ENCODE measurements at places on chromosomes 3 and 15.
A peak's percentile ranks its signal among the peaks of the same experiment; 100 is the strongest.

DNA sequence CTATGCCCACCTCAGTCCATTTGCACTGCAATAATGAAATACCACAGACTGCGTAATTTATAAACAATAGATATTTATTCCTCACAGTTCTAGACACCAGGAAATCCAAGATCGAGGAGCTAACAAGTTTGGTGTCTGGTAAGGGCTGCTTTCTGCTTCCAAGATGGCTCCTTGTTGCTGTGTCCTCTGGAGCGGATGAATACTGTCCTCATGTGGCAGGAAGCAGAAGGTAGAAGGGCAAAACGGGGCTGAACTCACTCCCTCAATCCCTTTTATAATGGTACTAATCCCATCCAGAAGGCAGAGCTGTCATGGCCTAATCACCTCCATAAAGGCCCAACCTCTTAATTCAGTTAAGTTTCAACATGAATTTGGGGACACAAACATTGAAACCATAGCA lies 75.3 kb downstream of the P2RY1 start:
- DNase-seq = no peak

GRCh38 chr3:183454064-183454463 lies 25.6 kb upstream of the MCF2L2 start:
- no peak for DNase-seq

GRCh38 chr3:123272547-123272946 lies 70.8 kb downstream of the SEC22A start:
- no peak for DNase-seq

DNA sequence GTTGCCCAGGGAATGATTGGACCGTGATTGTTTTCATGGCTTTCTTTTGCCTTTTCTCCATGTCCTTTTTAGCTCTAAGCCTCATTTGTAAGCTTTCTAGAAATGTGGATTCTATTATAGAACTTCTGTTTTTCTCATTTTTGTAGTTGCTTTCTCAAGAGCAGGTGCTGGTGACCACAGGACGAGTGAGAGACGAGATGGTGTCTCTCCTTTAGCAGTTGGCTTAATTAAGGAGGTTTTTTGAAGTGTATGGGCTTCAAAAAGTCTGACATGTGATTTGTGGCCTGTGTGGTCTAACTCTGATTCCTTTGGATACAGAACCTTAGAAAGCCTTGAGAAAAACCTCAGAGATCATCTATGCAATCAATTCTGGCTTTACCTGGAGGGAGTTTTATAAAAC lies 292.8 kb downstream of the LPP start:
- DNase-seq = no peak

- DNase-seq = no peak
Measured at GRCh38 chr3:152050903-152051302, 177.5 kb downstream of the SUCNR1 start.

- no peak for DNase-seq
Measured at GRCh38 chr3:122217901-122218300, 34.4 kb downstream of the CASR start.

GRCh38 chr3:177624528-177625495 lies 427.5 kb upstream of the TBL1XR1 start:
- no peak for DNase-seq

DNA sequence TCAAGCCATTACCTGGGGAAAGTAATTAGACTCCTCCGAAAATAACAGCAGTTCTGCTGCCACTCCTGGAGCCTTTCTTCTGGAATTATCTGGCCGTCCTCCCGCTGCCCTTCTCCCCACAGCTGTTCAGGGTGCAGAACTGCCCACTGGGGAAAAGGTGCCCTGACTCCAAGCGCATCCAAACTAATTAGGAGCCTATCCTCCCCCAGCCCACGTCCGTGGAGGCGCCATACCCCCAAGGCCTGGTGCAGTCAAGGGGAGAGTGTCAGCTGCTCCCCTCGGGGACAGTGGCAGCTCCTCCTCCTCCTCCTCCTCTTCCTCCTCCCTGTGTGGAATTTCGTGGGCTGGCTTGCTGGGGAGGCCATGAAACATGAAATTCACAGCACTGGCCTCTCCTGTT lies 177.2 kb downstream of the XXYLT1 start:
- DNase-seq = no peak

DNA sequence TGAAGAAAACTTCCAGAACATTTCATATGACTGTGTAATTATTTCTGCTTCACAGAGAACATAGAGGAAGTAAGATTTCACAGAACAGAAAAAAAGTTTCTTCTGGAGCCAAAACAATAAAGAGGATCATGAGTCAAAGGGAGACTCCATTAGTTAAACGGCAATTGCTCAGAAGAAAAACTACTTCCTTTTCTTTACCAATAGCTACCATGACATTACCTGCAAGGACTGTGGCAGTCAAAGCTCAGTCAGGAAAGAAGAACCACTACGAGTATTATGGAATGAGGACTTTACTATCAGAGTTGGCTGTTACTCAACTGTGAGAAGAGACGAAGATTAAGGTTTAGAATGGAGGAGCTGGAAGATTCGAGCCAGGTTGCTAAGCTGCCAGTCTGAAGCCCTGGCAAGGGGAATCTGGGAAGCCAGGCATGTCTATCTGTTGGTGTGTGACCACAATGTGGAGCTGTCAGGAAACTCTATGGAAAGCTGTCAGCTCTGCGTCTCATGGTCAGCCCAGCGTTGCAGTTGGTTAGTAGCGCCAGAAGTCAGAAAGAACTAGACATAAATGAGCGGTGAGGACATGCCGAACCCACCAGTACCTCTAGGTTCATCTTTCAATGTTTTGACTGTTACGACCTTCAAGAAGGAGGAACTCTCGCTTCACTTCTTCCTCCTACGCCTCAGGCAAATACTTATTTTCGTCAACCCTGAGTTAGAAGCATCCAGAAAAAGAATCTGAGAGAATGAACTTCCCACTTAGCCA lies 604.3 kb downstream of the FGF12 start:
- no peak for DNase-seq

DNA sequence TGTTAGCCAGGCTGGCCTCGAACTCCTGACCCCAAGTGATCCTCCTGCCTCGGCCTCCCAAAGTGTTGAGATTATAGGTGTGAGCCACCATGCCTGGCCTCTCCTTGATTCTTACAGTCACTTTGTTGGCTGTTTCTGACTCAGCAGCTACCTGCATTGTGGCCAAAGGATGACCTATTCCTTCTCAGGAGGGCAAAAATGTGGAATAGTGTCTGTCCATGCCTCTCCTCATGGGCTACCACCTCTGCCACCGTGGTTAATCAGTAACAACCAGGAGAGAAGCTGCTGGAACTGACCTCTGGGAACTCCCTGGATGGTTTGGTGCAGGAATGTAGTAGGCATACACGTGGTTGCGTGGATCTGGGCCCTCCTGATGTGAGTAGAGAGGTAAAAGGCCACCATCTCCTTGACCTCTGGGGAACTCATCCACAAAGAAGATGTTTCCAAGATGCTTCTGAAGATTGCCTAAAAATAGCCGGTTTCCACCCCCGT lies 63.3 kb downstream of the FLNB start:
- DNase-seq = no peak

- no peak for DNase-seq
Measured at GRCh38 chr3:58051196-58051595, 43.0 kb downstream of the FLNB start.

GRCh38 chr15:79765081-79765480 lies 131.7 kb downstream of the MTHFS start:
- no peak for DNase-seq

- no peak for DNase-seq
Measured at GRCh38 chr3:95627697-95628096, 1186.7 kb upstream of the EPHA6 start.

DNA sequence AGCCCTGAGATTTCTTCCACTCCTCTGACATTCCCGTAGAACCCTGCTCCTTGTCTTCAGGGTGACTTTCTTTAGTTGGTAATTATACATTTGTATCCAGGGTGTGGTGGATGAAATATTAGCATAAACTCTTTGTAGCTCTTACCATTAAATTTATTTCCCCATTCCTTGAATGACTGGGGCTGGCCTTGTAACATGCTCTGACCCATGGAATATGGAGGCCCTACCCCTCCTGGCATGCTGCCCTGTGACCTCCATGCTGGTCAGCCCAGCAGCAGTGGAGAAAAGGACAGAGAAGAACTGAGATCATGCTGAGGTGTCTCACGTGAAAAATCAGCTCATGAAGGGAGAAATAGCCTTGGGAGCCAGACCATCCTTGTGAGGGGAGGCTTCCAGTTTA lies 96.1 kb upstream of the PROK2 start:
- no peak for DNase-seq

DNA sequence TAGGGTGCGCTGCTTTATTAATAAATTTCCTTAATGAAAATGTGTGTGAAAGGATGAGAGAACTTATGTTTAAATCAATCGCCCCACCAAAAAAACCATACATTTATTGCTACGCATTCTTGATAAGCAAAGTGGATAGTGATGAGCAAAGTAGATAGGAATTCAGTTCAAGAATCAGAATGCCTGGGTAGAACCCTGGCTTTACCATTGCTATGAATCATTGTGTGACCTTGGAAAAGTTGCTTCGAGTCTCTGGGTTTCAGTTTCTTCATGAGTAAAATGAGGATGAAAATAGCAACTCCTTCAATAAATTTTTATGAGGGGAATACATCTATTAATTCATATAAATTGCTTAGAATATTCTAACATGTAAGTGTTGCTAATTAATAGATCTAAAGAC lies 2.6 kb upstream of the ALCAM start:
- DNase-seq = no peak

- DNase-seq = no peak
Measured at GRCh38 chr3:116899253-116899652, 189.7 kb downstream of the TUSC7 start.

GRCh38 chr3:10929978-10930665 lies 62.4 kb upstream of the SLC6A1 start:
- DNase-seq = no peak

GRCh38 chr3:15443826-15444524 lies 16.6 kb downstream of the EAF1 start:
- DNase-seq = peak; percentile 28

- DNase-seq = no peak
Measured at GRCh38 chr3:20324664-20325478, 138.9 kb upstream of the SGO1 start.

GRCh38 chr3:175989161-175989560 lies 1130.0 kb downstream of the NAALADL2 start:
- no peak for DNase-seq

- DNase-seq = no peak
Measured at GRCh38 chr15:99006904-99007495, 592 bp downstream of the PGPEP1L start.

GRCh38 chr3:148943506-148944205 lies 47.7 kb upstream of the GYG1 start:
- peak; percentile 80 for DNase-seq

DNA sequence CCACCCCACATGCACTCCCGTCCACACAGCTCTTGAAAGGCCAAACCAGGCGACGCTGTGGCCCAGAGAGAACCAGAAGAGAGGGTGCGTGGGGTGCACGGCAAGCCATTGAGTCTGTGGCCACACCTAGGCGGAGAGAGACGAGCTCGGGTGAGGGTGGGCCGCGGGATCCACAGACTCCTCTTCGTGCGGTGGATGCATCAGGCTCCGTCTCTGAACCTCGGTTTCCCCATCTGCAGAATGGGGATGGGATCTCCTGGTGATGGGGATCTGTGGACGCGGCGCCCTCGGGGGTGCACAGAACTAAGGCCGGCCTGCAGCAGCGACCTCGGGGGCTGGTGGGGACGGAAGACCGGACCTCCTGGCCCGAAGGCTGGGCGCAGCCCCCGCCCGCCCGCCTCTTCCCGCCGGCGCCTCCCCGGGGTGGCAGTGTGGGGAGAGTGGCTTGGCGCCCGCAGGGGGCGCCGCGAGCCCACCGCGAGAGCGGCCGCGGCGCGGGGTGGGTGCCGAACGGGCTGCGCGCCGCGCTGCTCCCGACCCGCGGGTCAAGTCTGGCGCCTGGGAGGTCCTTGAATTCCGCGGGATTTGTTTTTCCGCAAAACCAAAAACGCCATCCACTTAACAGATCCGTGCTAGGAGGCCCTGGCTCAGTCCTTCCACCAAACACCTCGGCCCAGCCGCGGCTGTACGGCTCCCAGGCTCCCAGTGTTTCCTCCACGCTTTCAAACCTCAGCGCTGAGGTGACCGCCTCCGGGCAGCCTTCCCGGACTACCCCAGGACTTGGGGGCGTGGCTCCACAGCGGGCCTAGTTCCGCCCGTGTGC lies 13.2 kb upstream of the ADPGK start:
- DNase-seq = no peak

DNA sequence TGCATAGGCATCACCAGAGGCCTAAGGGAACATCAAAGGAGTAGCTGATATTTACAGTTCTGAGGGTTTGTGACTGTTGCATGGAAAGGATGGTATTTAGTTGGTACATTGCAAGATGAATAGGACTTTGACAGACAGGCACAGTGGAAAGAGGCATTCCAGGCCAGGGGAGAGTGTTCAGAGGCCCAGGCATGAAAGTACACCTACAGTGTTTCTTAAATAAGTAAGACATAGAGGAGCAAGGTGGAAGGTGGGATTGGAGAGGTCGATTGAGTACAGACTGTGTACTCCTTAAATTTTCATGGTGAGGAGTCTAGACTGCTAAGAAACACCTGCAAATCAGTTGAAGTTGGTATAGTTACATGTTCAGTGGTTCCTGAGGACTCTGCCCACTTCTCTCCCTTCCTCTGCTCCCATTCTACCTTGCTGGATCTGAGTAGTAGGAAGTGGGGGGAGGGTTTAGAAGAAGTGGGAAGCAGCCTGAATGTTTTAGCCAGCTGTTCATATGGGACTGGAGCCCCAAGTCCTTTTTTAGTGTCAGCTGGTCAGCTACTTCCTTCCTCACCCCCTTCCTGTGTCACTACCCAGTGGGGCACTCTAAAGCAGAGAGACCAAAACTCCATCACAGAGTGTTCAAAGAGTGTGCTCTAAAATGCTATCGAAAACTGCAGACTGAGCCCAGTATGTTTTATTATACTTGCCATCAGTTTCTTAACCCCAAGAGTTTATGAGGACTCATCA lies 14.0 kb downstream of the KLHL18 start:
- no peak for DNase-seq

GRCh38 chr3:16305111-16305541 lies 40.1 kb downstream of the OXNAD1 start:
- DNase-seq = no peak

- no peak for DNase-seq
Measured at GRCh38 chr3:43863966-43864933, 173.5 kb downstream of the ABHD5 start.

DNA sequence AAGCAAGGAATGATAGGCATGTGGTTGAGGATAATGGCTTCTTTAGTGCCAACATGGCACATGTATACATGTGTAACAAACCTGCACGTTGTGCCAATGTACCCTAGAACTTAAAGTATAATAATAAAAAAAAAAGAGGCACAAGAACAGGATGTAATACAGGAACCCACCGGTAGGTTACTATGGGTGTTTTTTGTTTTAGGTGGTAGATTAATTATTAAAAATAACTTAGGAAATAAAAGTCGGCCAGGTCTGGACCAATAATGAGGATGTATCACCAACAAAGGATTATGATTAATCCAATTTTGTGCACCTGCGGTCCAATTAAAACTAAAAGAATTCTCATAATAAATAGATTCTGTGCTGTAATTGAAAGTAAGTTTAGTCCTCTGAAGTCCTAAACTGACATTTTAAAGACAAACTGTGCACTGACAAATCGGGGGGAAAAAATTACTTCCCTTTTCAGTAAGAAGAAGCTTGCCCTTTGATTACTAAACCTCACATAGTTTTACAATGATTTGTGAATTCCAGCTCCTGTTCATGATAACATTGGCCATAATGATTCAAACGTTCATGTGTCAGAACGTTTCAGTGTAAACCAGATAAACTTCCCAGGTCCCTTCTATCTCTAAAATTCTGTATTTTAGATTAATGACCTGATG lies 62.2 kb downstream of the CASR start:
- no peak for DNase-seq
